ENCODE measurements at places on chromosomes 5 and 9.

DNA sequence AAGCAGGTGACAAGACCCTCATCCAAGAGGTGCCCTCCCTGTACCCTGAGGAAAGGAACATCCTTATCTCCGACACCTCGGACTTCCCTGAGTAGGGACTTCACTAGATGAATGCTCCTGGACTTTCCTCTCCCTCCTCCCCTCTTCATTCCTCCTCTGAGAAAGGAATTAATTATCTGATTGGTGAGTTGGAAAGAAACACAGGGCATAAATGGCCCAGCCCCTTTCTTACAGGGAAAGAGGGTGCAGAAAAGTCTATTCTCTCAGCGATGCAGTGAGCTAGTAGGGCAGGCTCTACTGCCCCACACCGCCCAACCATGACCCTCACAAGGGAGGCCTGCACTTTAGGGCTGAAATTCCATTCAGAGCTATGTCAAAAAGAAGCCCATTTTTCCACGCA is 87.5 kb downstream of the TTC39B start:
- no peak for DNase-seq

DNA sequence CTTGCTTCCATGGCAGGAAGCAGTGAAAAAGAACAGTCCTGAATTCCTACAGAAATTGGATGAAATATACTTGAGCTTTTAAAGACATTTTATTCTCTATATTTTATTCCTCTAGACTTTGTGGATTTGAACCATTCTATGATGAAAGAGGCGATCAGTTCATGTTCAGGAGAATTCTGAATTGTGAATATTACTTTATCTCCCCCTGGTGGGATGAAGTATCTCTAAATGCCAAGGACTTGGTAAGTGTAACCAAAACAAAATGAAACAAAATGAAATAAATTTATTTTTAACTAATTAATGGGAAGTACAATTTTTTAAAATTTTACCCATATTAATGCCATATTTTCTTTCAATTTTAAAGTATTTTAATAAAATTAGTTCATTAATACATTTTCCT is 34.1 kb downstream of the STARD4 start:
- no peak for DNase-seq

- DNase-seq = no peak
Measured at GRCh38 chr9:68822596-68823165, 117.6 kb downstream of the PIP5K1B start.

DNA sequence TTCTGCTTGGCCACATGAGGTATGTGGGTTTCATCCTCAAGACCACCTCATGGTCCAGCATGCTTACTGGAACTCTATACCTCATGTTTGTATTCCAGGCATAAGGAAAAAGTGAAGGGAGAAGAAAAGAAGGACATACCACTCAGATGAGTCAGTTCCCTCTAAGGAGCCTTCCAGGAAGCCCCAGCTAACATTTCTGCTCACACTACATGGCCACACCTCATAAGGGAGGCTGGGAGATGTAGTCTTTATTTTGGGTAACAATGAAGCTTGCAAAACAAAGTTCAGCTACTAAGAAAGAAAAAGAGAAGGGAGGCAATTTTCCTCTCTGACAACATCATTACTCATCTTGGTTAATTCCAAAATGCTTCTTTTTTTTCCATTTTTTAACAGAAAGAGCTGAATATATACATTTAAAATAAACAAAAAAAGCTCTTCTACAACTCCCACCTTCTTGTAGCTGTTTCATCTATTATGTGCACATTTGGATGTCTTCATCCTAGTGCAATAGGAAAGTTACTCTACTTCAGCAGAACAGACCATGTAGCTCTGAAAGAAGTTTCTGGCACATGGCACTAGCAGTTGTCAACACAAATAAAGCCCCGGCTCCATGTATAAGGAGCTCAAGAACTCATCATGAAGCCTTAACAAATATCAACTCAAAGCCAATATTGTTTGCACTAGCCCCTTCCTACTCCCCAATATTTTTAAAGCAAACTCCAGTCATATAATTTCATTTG is 123.6 kb upstream of the CCDC112 start:
- no peak for DNase-seq

DNA sequence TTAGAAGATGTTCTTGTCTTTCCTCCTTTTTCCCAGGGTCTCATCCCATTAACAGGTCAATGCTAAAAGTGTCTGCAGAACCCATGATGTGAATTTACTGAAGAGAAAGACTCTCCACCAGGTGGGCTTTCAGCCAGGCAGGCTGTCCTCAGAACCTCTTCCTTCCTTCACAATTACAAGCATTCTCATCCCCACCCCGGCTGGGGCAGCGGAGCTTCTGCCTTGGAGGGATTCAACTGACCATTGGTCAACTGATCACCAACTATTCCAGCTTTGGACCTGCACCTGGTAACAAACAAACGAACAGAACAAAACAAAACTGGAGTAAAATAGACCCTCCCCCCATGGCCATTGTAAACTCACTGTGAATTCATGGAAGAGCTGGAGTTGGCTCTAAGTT is 12.6 kb downstream of the IL9 start:
- no peak for DNase-seq

DNA sequence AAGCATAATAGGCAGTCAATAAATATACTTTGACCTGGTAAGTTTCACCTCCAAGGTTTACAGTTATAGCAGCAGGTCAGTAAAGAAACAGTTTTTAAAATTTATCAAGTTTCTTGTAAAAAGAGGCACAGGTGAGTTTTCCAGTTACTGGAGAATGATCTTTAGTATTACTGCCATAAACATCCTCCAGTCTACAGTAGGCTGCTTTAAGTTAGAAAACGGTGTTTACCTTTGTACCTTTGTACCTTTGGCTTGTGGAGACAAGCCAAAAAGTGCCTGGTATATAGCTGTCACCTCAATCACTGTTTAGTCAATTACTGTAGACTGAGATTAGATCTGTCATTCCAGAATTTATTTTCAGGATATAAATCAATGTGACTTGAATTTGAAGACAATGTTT is 42.7 kb upstream of the SRFBP1 start:
- DNase-seq = no peak

DNA sequence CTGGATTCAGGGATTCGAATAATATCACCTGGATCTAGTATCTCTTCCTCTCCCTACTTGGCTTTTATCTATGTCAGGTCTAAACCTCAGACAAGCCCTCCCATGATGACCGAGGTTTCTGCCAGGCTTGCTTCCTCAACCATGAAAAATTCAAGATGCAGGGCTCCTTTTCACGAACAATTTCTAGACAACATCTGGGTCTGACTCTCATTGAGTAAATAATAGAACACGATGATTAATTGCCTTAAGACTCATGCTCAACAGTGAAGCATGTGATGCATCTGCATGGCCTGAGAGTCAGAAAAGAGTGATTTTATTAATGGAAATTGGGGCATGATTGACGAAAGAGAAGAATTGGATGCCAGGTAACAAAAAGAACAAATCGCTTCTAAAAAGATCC is 277.2 kb upstream of the ZNF608 start:
- no peak for DNase-seq

Data from activated CD4-positive, alpha-beta T cell treated with anti-CD3 and anti-CD28 coated beads, Interleukin-2, amount 50 U/mL, for 1 hour (primary cell).